Activated CD4-positive, CD25-positive, alpha-beta regulatory T cell treated with anti-CD3 and anti-CD28 coated beads, Interleukin-2, amount 50 U/mL, for 24 hours (primary cell): ENCODE measurements at places on chromosomes 3 and 15.
A peak's percentile ranks its signal among the peaks of the same experiment; 100 is the strongest.

DNA sequence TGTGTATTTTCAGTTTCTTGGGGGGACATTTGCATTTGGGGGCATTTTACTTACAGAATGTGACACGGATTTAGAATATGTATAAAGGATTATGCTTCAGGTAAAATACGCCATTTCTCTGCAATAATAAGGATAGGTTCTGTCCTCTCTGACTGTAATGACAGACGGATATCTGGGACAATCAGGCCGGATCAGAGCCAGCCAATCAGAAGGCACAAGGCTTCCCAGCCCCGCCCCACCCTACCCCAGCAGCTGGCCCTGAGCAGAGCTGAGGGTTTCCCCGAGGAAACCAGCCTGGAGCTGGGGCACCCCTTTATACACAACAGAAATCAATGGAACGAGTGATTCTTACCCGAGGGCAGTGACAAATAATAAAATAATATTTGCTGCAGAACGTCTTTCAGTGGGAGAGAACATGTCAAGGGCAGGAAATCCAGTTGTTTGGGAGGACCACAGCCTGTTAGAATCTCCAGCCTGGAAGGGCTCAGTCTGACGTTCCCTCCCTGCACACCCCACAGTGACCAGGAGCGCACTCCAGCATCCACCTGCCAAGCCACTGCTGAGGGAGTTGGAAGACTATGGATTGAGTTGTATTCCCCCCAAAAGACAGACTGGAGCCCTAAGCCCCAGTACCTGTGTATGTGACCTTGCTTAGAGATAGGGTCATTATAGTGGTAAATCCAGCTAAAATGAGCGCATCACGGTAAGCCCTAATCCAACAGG, 30.3 kb upstream of the SEC13 start:
- no peak for ATAC-seq

DNA sequence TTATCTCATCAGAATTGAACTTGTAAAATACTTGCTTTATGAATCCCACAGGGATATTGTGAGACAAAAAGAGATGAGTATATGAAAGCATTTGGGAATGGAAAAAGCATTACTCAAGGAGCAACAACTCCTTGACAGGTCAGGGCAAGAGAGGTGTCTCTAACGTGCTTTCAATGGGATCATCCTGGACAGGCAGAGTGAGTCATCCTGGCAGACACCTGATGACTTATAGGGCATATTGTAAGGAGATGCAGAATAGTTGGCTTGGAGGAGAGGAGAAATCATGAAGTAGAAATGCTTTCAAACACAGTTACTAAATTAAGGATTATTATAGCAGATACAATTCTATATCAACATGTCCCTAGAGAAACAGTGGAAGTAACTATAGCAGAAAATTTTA, 71.9 kb upstream of the THSD4 start:
- ATAC-seq = no peak

DNA sequence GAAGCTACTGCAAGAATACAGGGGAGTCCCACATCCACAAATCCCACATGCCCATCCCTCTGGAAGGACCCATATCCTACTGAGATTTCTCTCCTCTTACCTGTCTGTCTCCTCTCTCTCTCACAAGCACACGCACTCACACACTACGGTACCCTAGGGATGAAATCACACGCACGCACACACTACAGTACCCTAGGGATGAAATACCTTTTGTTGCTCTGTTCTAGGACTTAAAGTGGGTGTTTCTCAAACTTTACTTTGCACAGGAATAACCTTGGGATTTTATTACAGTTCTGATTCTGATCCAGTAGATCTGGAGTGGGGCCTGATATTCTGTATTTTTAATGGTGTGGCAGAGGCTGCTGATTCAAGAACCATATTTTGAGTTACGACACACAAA, 622.2 kb upstream of the ZNF385D start:
- no peak for ATAC-seq

DNA sequence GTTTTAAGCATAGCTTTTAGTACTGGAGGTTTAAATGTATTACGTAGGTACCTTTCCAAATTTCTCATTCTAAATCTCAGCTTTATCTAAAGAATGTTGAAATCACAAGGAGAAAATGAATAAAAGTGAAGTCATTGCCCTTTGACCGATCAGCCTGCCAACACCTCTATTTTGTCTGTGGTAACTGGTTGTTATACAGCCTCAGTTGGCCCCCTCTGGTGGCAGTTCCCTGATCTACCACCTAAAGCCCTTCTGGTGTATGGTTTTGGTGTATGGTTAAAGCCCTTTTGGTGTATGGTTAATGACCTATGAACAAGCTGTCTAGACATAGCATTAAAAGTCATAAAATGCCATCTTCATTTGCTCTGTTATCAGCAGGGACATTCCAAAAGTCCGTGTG, 378.2 kb upstream of the AZI2 start:
- no peak for ATAC-seq

DNA sequence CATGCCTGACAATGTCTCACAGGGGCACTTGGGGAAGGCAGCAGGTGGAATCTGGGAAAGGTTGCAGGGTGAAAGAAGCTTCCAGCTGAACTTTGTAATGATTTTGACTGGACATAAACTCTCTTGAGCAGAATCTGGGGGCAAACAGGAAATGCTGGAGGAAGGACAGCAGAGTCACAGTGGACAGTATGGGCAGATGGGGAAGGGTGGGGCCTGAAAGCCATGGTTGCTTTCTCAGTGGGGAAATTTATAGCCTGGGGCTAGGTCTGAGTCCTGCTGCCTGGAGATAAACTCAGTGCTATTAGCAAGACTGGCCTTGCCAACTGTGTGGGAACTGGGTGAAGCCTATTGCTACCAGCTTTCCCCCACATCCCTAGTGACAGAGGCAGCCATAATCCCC, 203.2 kb downstream of the OSBPL10 start:
- no peak for ATAC-seq

GRCh38 chr3:138450704-138451424, 16.4 kb downstream of the ESYT3 start:
- ATAC-seq = no peak

DNA sequence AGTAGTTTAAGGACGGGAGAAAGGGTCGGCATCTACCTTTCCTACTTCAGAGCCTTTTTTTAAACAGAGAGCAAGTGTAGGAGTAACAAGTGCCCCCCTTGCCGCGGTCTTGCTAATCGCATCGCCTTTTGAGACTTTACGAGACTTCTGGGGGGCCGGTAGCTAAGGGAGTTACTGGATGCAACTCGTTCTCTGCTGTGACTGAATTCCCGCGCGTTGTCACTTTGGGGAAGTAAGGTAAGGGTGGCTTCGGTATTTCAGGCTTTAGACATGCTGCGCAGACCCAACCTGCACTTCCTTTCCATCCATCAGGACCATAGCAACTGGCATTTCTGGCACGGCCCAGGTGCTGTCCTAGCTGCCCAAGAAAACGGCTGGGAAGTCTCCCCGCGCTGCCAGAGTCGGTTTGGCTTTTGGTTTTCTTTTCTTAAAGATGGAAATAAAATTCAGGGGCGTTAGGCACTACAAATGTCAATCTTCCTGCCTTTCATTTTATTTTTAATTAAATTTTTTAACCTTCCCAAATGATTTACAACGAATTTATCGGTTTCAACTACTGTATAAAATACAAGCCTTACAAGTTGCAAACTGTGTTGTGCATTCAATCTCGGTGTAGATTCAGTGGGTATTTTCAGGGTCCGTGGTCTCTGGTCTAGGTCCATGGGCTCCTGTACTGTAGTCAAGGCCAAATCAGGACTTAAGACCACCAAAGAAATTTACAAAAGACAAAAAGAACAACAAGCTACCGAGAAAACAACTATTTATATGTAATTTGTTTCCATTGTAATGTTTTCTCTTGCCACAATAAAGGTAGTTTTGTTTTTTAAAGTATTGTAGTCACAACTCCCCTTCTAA, 3.5 kb downstream of the MECOM start:
- no peak for ATAC-seq

DNA sequence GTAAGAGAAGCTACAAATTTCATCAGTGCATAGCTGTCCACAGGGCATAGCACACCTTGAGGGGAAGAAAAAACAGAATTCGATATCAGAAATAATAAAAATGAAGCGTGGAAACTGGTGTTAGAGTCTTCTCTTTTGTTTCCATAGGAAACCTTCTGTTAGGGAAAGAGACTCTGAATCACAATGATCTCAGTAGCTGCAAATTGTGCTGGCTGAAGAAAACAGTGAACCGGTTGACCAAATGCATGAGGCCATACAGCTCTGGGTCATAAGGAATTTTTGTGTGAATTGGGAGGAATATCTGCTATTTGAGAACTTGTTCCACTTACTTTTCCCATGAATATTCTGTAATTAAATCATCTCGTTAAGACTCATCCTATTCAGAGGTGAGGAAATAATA, 580.2 kb upstream of the NECTIN3 start:
- ATAC-seq = no peak

DNA sequence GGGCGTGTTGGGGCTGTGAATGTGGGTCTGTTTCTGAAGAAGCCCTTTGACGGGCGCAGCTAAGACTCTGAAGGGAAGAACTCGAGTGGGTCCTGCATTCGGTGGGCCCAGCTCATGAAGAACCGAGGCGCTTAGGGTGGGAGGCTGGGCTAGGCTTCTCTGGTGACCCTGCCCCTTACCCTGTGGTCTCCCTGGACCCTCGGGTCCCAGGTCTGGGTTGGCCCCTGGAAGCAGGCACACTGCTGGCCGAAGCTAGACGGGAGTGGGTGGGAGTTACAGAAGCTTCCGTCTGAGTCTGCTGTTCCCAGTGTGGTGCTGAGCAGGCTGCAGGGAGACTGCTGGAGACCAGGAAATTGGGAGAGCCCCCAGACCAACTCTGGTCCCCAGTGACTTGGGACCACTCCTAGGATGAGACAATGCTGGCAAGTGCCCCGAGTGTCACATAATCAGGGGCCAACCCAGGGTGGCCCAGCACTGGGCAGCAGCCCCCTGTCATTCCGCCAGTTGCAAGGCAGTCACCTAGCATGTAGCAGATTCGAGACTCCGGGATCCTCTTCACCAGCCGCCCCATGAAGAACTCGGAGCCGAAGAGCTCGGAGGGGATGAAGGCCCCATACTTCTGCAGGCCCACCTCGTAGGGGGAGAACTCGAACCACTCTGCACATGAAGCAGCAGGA, 16.7 kb upstream of the EHD4 start:
- ATAC-seq = no peak

DNA sequence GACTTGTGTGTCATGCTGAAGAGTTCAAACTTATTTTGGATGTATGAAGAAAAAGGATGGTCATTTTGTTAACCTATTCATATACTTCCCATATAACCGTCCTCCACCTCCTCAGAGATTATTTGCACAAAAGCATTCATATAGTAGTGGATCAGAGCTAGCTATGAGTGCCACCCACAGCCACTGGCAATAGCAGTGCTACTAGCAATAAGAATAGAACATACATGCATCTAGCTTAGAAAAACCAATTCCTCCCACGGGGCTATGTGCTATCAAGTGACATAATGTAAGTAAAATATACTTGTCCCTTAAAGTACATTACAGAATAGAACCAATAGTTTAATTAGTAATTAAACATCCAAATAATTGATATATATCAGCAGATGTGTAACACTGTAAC, 10.3 kb upstream of the ZBED2 start:
- ATAC-seq = no peak

DNA sequence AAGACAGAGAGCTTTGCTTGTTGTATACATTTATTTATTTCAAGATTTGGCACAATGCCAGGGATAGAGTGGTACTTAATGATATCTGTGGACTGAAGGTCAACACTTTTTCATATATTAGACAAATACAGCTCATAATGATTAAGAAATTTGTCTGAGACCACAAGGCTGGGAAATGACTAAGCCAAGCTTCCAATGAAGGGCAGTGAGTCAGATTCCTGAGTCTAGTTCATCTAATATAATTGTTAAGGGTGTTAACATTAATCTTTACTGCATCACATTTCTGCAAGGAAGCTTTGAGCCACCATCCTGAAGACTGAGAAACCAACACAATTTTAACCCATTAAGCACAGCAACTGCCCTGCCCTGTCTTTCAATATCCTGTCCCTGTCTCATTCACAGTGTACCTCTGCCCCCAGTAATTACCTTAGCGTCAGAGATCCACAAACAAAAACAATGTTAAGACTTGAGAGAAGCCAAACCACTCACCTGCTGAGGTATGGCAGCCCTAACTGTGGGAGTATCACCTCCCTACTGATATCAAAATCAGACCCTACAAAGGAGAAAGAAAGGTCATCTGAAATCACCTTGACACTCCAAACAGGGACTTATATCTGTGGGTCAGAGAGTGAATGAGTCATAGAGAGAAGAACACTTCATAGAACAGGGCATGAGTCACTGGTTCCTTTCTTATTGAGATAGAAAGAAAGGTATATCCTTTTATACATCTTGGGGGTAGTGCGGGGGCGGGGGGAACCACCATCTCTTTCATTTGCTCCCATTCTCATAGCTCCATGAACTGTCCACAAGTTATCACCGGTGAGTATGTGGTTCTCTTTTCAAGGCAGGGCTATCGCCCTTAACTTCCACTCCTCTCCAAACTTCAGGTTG, 74.7 kb downstream of the MAGI1 start:
- peak; percentile 85 for ATAC-seq

GRCh38 chr15:93418566-93418965, 329.6 kb upstream of the RGMA start:
- ATAC-seq = no peak

DNA sequence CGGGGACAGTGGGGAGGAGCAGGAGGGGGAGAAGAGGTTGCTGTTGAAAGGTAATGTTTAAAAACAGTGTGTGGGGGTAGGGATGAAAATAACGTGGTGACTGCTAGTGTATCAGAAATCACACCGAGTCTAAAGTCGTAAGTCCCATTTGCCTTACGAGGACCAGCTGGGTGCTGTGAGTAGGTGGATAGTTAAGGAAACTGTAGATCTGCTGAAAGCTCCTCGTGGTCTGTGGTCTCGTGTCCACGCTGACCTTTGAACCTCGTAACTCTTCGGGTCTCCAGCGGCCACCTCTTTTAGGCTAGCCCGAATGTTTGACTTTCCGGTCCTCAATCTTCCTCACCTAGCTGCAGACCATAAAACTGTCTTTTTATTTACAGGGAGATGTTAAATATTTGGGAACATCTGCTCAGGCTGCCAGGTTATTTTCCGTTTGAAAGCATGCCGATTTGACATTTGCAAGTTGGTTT, 29.3 kb upstream of the ST3GAL6 start:
- no peak for ATAC-seq

- ATAC-seq = no peak
These were observed 70.3 kb upstream of the BBX start for GRCh38 chr3:107452436-107452835.

GRCh38 chr3:5197470-5198312, 10.2 kb downstream of the EDEM1 start:
- peak; percentile 67 for ATAC-seq

- ATAC-seq = no peak
These were observed 710.1 kb downstream of the SQOR start for GRCh38 chr15:46344915-46345314.

DNA sequence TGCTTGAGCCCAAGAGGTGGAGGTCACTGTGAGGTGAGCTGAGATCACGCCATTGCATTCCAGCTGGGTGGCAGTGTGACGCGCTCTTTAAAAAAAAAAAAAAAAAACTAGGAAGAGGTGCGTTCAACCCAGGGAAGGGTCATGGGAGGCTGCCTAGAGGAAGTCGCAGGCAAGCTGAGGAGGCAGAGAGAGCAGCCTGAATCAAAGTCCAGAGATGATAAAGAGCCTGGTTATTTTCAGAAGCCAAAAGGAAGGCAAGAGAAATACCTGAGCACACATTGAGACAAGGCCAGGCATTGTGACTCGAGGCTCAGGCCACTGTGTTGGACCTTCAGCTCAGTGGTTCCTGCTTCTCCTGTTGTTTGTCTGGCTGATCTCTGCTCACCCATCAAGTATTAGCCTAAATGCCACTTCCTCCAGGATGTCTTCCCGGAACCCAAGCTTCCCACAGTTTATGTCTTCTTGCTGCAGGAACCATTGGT, 16.1 kb upstream of the GCNT3 start:
- no peak for ATAC-seq

- ATAC-seq = no peak
These were observed 4.1 kb upstream of the GPD1L start for GRCh38 chr3:32102289-32102688.
